AG09319 (cell line): ENCODE measurements at places on chromosomes 1 and 21.

DNA sequence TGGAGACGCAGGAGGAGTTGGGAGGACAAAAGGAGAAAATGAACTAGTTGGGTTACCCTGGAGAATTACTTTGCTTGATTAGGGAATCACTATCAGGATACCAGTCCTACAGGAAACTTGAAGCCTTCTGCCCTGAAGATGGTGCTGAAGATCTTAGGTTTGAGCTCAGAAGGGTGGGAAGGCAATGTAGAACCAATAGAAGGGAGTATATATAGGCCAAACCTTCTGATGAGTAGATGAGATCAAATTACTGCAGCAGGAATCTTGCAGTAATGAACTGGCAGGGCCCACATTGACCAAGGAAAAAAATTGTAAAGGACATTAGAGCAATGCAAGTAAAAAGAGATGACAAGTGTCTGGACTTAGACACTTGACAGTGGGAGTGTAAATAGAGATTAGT is 116.3 kb upstream of the CACYBP start:
- DNase-seq = peak; percentile 14

GRCh38 chr1:164369698-164370365 is 189.2 kb upstream of the PBX1 start:
- no peak for DNase-seq

GRCh38 chr21:33670076-33670978 is 28.0 kb downstream of the ITSN1 start:
- no peak for DNase-seq

- no peak for DNase-seq
These were observed 22.1 kb downstream of the TFB2M start for GRCh38 chr1:246544001-246544400.

DNA sequence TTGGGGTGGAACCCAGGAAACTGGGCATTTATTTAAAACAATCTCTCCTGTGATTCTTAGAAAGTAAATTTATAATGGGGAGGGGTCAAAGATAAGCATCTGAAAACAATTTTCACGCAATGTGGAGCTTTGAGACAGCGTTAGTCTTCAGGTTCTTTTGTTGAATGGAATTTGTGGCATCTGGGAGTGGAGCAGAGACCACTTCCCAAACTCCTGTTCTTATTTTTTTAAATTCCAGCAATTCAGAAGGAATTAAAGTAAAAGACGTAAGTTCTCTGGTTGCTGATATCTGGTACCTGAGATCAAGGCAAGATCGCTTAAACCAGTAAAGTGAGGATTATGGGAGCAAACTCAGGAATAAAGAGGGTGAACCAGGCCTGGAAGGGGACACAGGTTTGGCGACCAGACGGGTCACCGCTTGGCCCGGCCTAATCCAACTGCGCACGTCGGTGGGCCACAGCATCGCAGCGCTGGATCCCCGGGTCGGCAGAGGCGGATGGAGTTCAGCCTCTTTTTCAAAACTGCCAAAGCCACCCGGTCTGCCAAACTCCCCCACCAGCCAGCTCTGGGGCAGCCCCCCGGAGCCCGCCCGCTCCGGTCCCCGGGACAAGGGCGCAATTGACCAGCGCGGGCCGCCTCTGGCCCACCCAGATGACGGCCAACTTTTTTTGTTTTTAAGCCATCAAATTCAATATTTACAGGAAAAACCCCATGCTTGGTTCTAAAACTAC is 754 bp upstream of the PDPN start:
- DNase-seq = no peak

GRCh38 chr1:165857046-165857801 is 29.8 kb downstream of the UCK2 start:
- no peak for DNase-seq

DNA sequence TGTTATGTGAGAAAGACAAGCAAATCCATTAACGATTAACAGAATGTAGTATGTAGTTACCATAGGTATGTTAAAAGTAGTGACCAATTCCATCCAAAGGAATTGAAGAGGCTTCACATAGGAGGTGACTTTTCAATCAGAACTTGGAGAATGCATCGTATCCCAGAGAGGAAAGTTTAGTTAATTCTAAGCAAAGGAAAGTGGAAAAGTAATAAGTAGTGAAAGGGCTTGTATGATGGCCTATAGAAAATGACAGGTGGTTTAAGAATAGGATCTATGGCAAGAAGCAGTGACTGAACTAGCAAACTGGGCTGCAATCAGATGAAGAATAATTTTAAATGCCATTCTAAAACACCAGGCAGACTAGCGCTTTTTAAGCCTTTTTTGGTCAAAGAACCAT is 16.6 kb downstream of the SCMH1 start:
- DNase-seq = no peak

DNA sequence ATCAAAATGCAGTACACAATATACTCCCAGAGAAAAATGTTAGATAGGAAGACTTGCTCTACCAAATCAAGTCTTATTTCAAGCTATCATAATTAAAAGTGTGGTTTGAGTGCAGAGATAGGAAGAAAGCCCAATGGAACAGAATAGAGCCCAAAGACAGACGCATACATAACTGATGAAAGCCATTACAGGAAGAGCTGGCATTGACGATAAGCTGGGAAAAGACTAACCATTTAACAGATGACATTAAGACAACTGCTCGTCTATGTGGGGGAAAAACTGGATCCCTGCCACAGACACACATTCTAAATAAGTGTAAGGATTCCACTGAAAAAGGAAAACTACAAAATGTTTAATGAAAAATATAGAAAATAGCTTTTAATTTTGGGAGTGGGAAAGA is 85.5 kb downstream of the NGF start:
- no peak for DNase-seq

- no peak for DNase-seq
These were observed 14.7 kb downstream of the NIBAN1 start for GRCh38 chr1:184959626-184960025.

- no peak for DNase-seq
These were observed 73.7 kb downstream of the SPATA46 start for GRCh38 chr1:162303004-162303344.

DNA sequence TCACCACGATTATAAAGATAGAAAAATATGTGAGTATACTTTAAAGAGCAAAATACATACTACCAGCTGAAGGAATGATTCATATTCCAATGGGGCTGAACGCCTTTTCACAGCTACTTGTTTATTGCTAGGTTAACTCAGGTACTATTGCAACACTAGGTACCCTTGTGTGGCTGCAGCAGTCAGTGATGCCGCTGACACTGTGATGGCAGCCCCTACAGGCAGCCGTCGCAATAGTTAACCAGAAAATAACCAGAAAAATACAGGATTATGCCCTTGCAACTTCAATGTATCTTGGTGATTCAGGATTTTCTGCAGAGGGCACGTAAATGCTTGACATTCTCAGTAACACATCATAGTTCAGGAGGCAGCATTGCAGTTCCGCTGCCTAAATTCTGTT is 1.6 kb upstream of the MARK1 start:
- DNase-seq = no peak

GRCh38 chr1:227546598-227547309 is 16.6 kb upstream of the ZNF678 start:
- DNase-seq = no peak

- DNase-seq = no peak
These were observed 162.7 kb upstream of the RUNX1 start for GRCh38 chr21:35211782-35212181.

- no peak for DNase-seq
These were observed 15.3 kb downstream of the NPHP4 start for GRCh38 chr1:5976726-5977493.

DNA sequence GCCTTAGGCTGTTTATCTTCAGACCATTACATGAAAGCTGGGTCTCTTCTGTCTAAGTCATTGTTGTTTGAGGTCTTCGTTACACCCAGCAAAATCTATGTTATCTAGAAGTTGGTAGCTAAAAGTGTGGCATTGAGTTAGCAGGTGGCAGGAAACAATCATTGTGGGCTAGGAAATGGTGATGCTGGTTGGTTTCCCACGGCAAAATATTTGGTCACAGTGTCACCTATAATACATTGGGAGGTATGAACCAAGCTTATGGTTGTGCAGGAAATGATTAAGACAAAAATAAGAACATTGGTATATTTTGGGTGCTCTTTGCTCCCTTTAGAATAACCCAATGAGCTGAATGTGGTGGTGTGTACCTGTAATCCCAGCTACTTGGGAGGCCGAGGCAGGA is 169.7 kb downstream of the TRIM33 start:
- no peak for DNase-seq

- no peak for DNase-seq
These were observed 368.1 kb downstream of the NCAM2 start for GRCh38 chr21:21366277-21366676.

GRCh38 chr1:71276466-71276865 is 195.6 kb upstream of the ZRANB2 start:
- DNase-seq = no peak

DNA sequence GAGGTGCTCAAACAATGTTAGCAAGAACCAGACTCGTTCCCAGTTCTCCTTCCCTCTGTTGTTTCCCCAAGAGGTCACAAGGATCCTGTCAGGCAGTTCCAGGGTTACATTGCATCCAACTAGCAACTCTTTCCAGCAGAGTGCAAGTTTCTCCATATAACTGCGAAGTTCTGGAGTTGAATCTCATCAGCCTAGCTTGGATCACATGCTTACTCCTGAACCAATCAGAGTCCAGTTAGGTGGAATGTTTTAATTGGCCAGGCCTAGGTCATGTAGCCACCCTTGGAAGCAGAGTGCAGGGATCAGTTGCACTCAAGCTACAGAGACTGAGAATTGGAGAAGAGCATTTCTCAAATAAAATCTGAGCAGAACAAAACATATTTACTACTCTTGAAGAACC is 15.9 kb upstream of the PIK3R3 start:
- DNase-seq = no peak

DNA sequence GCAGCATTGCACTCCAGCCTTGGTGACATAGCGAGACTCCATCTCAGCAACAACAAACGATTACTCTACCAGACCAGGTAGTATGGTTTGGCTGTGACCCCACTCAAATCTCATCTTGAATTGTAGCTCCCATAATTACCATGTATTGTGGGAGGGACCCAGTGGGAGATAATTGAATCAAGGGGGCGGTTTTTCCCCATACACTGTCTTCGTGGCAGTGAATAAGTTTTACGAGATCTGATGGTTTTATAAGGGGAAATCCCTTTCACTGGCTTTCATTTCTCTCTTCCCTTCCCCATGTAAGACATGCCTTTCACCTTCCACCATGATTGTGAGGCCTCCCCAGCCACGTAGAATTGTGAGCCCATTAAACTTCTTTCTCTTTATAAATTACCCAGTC is 66.0 kb downstream of the BACE2 start:
- DNase-seq = no peak

DNA sequence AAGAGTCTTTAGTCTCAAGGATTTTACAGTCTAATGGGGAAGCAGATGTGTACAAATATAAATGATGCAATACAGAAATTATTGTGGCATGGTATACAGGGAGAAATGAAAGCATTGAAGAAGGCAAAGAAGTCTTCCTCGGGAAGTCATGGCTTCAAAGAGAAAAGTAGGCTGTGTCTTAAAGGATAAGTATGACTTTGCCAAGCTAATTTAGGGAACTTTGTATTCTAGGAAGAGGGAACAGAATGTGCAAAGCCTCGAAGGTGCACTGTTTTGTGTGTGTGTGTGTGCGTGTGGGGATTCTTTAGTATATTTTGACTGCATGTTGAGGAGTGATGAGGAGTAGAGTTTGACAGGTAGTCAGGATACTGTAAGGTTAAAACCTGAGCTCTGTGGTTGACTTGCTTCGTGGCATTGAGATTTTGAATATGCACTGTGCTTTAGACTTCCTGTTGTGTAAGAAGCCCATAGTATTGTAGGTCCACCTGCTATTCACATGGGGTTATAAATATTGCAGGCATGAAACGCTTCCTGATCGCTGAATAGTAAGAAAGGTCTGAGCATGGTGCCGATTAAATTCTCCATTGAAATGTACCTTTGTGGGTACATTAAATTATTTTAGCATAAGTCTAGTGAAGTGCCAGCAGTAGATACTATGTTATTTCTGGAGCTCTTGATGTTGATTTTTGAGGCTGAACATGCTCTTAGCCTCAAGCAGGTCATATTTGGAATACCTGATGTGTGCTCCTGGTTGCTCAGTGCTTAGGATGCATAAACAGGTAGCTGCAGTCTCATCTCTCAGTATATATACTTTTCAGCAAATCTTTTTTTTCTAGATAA is 8.0 kb downstream of the SMAP2 start:
- no peak for DNase-seq

- no peak for DNase-seq
These were observed 54.1 kb downstream of the NPHP4 start for GRCh38 chr1:5938101-5938646.

- DNase-seq = no peak
These were observed 35.9 kb downstream of the FHAD1 start for GRCh38 chr1:15282810-15283474.
